Mucosa of descending colon (tissue), 3 donors: ENCODE measurements at places on chromosomes 12 and 14.

GRCh38 chr12:3205742-3206519 is 128.8 kb downstream of the TSPAN9 start:
- no peak for DNase-seq

GRCh38 chr12:120736404-120737331 is 11.0 kb downstream of the ACADS start:
- no peak for DNase-seq

- no peak for DNase-seq
Observed at GRCh38 chr14:100828031-100828769, 2.3 kb downstream of the MEG3 start.

- no peak for DNase-seq
Observed at GRCh38 chr12:128682548-128683275, 141.0 kb downstream of the SLC15A4 start.

- peak; percentile 76 for DNase-seq
Observed at GRCh38 chr12:54411391-54412241, 7.5 kb downstream of the ITGA5 start.

DNA sequence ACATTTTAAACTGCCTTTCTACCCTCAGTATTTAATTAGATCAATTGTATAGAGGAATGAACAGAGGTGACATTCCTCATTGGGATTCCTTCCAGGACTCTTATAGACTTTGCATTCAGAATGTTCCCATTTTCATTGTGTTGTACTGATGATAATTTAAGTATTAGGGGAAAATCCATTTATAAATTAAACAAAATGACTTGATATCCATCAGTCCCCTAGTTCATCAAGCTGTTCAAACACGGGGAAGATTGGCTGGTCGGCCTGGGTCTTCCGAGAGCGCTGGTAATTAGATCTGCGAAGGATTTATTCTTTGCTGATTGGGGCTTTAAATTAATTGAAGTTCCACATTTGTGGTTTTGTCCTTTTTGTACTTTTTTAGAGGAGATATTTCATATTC is 274.0 kb downstream of the EGLN3 start:
- DNase-seq: no peak

DNA sequence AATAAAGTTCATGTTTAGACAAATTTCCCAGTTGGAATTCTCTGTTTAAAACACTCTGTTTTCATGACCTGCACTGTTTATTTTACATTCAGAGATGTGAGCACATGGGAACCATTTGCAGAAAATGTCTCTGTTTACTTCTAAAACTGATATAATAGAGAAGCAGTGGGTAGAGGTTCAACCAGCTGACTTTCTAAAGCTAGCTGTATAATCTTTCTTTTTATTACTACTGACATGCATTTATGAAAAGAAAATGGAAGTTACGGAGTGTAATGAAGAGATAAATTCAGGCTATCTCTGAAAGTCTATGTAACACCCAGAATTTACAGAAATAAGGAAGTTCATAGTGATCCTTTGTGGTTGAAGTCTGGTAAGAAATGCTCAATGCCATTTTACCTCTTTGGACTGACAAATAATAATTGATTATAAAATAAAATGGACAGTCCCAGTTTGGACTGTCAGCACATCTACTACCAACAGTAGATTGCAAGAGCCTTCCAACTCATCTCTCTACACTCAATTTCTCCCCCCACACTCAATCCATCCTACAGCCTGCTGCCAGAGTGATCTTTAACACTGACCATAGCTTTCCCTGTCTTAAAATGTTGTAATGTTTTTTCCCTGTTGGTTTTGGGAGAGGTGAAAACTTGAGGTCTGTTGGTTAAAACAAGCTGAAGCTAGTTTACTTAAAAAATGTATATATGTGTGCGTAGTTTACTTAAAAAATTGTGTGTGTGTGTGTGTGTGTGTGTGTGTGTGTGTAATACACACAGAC is 137.4 kb downstream of the AEBP2 start:
- DNase-seq: no peak

GRCh38 chr12:91204421-91204820 is 21.8 kb upstream of the DCN start:
- no peak for DNase-seq

DNA sequence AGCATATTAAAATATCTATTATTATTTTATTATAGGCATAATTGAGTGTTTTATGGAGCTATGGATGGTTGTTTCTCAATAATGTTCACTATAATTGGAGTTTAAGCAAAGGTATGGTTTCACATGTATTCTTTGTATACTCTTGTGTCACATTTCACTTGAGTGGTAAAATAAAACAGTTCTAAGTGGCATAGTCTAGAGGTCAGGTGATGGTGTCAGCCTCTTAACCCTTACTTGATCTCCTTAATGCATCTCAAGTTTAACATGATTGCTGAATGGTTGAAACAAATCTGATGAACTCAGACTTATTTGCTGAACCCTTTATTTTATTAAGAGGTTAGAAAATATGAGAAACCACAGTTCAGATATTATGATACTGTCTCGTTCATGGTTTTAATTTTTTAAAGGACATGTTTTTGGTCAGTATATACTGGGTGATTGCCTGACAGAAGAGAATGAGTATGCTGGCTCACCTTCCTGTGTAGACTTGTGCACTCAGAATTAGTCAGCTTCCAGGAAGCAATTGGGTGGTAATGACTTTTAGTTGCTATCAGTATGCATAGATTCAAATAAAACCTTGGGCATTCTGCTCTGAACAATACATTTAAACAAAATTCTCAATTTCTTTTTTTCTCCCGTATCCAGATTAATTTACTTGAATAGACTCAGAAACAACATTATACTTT is 464.6 kb downstream of the PCNX1 start:
- DNase-seq: no peak

GRCh38 chr14:64212666-64213065 is 81.5 kb downstream of the ESR2 start:
- DNase-seq: no peak

DNA sequence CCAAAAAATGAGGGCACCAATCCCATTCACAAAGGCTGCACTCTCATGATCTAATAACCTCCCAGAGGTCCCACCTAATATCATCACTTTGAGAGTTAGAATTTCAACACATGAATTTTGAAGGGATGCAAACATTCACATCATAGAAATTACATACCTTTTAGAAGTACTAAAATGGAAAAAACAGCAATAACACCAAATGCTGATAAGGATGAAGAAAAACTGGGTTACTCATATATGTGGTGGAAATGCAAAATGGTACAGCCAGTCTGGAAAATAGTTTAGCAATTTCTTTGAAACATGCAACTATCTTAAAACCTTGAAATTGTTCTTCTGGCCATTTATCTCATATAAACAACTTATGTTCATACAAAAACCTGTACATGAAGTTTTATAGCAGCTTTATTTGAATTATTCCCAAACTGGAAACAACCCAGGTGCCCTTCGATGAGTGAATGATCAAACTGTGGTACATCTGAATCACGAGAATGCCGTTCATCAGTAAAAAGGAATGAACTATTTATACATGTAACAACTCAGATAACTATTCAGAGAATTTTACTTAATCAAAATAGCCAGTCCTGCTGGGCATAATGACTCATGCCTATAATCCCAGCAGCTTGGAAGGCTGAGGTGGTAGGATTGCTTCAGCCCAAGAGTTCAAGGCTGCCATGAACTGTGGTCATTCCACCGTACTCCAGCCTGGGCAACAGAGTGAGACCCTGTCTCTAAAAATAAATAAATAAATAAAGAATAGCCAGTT is 109.4 kb upstream of the SSTR1 start:
- no peak for DNase-seq

- no peak for DNase-seq
Observed at GRCh38 chr14:61628016-61628725, 67.1 kb upstream of the HIF1A start.

GRCh38 chr12:54596526-54596946 is 8.1 kb upstream of the PPP1R1A start:
- no peak for DNase-seq

DNA sequence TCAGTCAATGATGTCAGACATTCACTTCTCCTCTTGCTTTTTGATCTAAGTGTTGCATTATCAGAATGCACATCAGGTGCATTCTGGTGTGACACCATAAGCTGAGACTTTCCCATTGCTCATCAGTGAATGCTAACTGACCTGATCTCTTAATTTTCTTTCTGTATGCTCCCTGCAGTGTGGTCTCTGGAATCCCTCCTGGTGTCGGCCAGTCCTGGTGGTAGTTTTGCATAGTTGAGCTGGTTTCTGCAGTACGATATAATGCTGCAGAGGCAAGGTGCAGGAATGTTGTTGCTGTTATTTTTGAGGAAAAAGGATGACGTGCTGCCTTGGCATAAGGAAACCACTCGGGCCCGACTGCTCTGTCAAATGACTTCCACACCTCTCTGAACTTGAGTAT is 11.0 kb upstream of the SRP54 start:
- no peak for DNase-seq

DNA sequence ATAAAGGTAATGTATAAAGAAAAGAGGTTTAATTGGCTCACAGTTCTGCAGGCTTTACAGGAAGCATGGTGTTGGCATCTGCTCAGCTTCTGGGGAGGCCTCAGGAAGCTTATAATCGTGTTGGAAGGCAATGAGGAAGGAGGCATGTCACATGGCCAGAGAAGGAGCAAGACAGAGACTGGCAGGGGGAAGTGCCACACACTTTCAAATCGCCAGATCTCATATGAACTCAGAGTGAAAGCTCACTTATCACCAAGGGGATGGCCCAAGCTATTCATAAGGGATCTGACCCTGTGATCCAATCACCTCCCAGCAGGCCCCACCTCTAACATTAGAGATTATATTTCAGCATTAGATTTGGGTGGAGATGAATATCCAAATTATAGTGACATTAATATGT is 26.3 kb downstream of the LDHB start:
- no peak for DNase-seq

DNA sequence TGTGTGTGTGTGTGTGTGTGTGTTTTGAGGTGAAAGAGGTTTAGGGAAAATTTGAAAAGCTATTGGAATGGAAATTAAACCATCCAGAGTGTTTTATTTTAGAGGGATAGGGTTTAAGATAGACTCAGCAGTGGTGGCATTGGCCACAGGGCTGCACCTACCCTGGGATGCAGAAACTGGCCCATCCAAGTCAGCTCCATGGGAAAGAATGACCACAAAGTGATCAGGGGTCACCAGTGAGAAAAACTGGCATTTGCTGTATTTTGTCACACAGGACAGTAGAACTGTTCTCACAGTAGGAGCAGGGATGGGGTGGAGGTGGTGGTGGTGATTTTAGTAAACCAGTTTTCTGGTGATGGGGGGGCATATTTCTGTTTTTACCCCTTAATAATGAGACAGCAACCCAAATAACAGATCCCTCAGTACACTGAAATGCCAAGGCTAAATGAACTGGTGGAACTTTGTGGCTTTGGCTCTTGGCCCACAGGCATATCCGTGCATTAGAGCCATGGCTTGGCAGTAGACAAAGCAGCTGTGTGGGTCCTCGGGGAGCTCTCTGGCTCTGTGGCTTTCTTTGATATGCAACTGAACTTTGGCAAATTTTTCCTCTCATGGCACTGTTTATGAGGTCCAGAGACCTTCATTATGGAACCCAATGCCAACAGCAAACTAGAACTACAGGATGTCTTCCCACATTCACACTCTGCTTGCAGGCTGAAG is 348.3 kb downstream of the ZFP36L1 start:
- no peak for DNase-seq

DNA sequence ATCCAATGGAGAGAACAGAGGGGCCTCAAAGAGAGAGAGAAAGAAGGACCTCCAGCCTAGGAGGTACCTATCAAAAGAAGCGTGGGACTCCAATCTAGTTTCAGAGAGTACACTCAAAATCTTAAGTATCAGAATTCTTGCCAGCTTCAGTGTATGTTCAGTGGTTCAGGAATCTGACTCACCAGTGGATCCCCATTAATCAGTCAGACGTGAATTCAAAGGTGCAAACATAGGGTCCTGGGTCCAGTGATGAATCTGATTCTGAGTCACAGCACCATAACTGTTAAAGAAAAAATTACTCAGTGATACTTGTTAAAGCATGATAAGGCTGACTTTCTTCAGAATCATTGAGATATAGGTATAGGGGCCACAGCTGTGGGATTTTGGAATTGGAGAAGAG is 33.2 kb downstream of the ETNK1 start:
- DNase-seq: no peak

GRCh38 chr14:95452176-95452892 is 64.1 kb downstream of the SYNE3 start:
- DNase-seq: no peak

- no peak for DNase-seq
Observed at GRCh38 chr12:57094208-57095160, 5.6 kb downstream of the NAB2 start.

DNA sequence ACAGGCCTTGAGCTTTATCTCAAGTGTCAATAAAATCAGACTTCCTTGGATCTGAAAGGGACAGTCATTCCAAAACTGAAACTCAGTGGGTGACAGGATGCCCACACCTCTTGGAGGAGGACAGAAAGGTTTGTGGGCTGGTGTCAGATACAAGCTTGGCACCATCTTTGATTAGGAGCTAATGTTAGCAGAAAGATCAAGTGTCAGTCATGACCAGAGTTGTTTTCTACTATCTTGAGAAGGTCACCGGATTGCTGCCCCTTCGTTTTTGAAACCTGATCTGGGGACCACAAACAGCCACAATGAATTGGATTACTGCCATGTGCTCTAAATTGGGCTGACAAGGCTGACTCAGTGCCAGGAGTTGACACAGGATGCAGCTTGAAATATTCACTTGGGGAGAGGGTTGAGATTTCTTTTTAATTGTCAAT is 88.3 kb downstream of the OTOGL start:
- DNase-seq: no peak

DNA sequence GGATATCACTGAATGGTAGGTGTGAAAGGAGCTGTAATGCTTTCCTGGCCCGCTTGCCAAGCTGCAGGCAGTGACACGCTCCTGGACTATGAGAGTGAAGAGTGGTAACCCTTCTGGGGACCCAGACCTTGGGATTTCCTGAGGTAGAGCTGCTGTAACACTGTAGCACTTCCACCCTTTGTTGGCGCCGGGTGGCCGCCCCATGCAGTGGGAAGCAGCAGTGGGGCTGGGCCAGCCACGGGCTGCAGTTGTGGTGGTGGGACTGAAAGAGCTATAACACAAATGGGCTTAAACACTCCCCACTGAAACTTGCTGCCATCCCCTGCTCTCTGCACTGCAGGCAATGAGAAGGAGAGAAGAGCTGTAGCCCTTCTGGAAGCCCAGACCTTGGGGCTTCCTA is 9.6 kb upstream of the FBXO33 start:
- no peak for DNase-seq

- DNase-seq: peak; percentile 58
Observed at GRCh38 chr14:20684662-20685456, 499 bp downstream of the RNASE4 start.

DNA sequence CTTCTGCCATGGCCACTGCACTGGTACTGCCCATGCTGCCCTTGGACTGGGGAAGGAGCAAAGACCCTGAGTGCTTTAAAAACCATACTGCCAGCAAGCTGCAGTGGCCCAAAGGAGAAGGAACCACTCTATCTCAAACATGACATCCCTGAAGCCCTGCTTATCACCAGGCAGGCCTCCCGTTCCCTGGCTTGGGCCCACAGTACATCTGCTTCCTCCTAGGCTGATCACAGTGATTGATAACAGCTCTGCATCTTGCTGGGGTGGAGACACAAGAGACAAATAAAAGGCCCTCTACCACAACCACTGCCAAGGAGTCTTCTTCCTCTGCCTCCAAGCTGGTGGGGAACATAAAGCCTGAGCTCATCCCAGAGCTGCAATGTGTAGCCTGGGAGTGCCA is 567.5 kb downstream of the TRHDE start:
- no peak for DNase-seq

- peak; percentile 47 for DNase-seq
Observed at GRCh38 chr12:105562199-105562971, 231.9 kb downstream of the C12orf75 start.

- DNase-seq: no peak
Observed at GRCh38 chr14:88286309-88286708, 36.8 kb downstream of the KCNK10 start.
